Motor neuron (in vitro differentiated cells): ENCODE measurements at places on chromosomes 5 and 9. TPM values are rescaled to one million over a fixed set of nuclear protein-coding genes. Genes with fewer than 3 reads are reported as not detected.

Gene DBH
- 1.0 and 1.7 TPM in 2 replicates for total RNA-seq

GRCh38 chr5:167219298-167219697, 1072.1 kb upstream of the WWC1 start:
- ATAC-seq, result peak; percentile 85

Gene FOXD1
- total RNA-seq, result 5.2 and 5.4 TPM in 2 replicates

Gene ARL14EPL
- total RNA-seq, result not detected in 2 replicates

- ATAC-seq, result no peak
Measured at GRCh38 chr5:171595801-171596231, 176.4 kb downstream of the FGF18 start.

Gene SLC34A3
- 0.49 and 0.60 TPM in 2 replicates for total RNA-seq

Gene SLC45A2
- 1.0 and 1.5 TPM in 2 replicates for total RNA-seq

DNA sequence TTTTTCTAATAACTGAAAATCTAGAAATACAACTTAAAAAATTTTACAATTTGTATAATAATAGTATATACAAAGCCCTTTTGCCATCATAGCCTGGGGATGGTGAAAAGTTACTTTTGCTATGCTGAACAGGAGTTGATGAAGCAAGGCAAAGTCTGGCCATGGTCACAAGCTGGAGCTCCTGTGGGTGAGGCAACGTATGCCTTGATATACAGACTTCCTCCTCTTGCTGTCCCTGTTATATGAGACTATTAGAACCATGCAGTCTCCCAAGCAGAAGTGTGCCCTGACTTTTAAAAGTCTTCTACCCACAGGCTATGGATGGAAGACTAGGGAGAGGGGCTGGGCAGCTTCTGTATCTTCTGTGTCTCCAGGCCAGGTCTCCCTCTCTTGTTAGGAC, 15.7 kb downstream of the FAM151B start:
- no peak for ATAC-seq

Gene ADGRD2
- total RNA-seq, result 0.15 and 0.27 TPM in 2 replicates

- ATAC-seq, result no peak
Measured at GRCh38 chr5:75006865-75007822, 45.2 kb downstream of the GCNT4 start.

Gene KIAA1958
- 24.4 and 28.9 TPM in 2 replicates for total RNA-seq

DNA sequence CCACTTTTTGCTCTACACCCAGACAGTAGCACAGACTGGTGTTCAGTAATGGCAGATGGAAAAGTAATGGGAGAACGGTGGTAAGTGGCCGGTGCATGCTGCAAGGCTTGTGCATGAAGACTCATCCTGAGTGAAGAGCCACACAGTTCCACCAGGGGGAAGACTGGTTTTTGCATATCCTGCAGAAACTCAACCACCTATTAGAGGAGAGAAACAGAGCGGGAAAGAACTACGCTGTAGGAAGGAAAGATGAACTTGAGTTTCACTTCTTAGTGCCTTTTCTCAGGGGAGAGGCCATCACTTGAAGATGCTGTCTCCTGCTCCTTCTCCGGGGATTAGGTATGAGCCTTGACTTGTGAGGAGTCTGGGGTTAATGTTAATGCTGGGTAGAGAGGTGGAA, 9.4 kb upstream of the PRSS3 start:
- no peak for ATAC-seq

GRCh38 chr5:139651043-139651834, 3.1 kb downstream of the CXXC5 start:
- peak; percentile 13 for ATAC-seq

Gene ANGPTL2
- 4.7 and 5.1 TPM in 2 replicates for total RNA-seq

- no peak for ATAC-seq
Measured at GRCh38 chr9:126609711-126610388, 3.9 kb upstream of the LMX1B start.

DNA sequence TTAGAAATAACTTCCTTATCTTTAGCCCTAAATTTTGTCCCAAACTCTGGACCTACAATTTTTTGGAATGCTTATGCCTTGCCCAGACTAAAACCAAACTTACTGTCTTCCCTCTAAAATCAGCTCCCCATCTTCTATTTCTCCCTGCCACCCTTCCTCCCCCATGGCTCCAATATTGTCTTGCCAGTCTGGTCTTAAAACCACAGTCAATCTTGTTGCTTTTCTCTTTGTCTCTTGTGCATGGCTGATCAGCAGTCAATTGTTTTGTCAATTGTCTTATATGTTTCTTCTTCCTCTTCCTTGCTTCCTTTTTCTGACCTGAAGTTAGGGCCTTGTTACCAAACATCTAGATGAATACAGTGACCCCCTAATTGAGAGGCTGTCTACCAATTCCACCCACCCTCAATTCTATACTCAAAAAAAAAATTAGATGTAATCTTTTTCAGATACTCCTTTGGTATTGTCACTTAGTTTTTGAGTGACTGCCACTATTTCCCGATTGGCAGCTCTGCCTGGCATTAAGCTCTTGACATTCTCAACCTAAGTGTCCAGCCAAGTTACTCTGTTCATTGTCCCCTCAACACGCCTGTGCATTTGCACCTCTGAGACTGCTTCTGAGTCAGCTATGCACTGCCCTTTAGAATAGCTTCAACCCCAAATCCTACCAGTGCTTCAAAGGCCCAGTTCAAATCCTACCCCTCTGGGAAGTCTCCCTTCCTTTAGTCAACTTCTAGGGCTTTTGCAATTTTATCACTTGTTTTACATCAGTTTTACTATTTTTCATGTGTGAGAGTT, 2.5 kb downstream of the PDCD1LG2 start:
- ATAC-seq, result no peak

DNA sequence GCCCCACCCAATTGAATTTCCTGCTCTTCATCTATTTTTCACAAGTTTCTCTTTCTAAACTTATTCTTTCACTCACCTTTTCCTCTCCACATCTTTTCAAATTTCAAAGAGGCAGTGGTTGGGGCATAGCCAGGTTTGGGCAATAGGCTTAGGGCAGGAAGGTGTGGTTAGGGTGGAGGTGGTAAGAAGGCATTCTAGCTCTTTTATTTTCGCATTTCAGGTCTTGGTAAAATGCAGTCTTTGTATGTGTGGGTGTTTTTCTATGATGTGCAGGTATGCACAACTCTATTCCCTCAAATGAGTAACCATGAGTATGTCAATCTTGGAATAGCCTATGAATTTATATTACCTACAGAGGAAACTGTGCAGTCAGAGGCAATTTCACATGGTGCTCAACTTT, 129.8 kb upstream of the IFNE start:
- no peak for ATAC-seq

Gene CATSPER3
- total RNA-seq, result 0.27 and 0.46 TPM in 2 replicates

- ATAC-seq, result no peak
Measured at GRCh38 chr9:34310215-34310614, 18.9 kb downstream of the KIF24 start.

Gene ZNF354C
- total RNA-seq, result 3.6 and 4.3 TPM in 2 replicates

DNA sequence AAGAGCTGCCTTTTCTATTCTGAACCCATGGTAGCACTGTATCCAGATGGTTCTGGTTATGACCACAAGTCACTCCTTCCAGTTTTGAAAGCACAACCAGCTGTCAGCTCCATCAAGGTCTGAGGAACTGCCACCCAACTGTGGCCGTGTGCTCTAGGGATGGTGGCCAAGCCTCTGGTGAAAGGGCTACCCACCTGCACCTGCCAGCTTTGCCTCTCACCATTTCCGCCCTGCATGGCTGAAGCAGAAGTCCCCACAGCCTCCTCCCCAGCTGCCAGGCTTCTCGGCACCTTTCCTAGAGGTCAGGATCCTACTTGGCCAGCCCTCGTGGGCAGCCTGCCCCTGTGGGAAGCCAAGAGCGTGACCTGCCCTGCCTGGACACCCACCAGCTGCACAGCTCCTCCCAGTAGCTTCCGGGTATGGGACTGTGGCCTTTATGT, 16.8 kb downstream of the SEMA5A start:
- ATAC-seq, result no peak

- peak; percentile 45 for ATAC-seq
Measured at GRCh38 chr9:98491828-98492227, 216.9 kb downstream of the GABBR2 start.

Gene MOB3B
- 6.2 and 7.2 TPM in 2 replicates for total RNA-seq

Gene IL9
- total RNA-seq, result not detected in 2 replicates

- ATAC-seq, result no peak
Measured at GRCh38 chr5:72834924-72835323, 18.5 kb downstream of the TNPO1 start.

GRCh38 chr5:891117-891836, 1.3 kb downstream of the BRD9 start:
- no peak for ATAC-seq

Gene HAVCR1
- not detected in 2 replicates for total RNA-seq

DNA sequence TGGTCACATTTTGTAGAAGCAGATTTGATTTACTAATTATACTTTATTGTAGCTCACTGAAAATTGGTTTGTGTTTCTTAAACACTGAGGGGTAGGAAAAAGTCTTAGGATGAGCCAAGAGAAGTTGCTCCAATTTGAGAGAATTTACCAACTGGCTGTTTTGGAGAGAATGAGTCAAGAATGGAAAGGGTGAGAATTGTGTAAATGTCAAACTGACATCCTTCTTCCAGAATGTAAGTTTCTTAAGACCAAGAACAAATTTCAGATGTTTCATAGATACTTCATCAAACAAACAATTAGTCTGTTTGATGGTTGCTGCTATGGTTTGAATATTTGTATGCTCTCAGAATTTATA, 106.2 kb upstream of the TXNDC8 start:
- ATAC-seq, result no peak

- ATAC-seq, result no peak
Measured at GRCh38 chr9:99187311-99187710, 34.4 kb downstream of the ALG2 start.

- ATAC-seq, result no peak
Measured at GRCh38 chr5:84494453-84494852, 109.8 kb upstream of the EDIL3 start.

GRCh38 chr5:73307645-73308355, 134.8 kb downstream of the TMEM174 start:
- no peak for ATAC-seq

- no peak for ATAC-seq
Measured at GRCh38 chr5:132943362-132944022, 19.9 kb downstream of the AFF4 start.

DNA sequence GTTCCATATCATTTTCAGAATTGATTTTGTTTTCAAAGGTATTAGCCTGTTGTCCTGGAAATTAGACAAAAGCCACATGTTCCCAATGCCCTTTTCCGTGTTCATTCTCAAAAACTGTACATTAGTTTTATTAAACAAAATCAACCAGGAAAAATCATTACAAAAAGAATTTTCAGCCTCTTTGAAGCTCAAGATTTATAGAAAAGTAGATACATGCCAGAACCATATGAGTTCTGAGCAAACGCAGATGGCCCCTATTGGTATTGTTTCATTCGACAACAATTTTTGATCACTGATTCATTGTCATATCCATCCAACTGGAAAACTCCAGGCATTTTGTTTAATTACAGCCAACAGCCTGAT, 148.5 kb upstream of the GRAMD2B start:
- ATAC-seq, result no peak
